ENCODE measurements at places on chromosomes 5 and 9.

DNA sequence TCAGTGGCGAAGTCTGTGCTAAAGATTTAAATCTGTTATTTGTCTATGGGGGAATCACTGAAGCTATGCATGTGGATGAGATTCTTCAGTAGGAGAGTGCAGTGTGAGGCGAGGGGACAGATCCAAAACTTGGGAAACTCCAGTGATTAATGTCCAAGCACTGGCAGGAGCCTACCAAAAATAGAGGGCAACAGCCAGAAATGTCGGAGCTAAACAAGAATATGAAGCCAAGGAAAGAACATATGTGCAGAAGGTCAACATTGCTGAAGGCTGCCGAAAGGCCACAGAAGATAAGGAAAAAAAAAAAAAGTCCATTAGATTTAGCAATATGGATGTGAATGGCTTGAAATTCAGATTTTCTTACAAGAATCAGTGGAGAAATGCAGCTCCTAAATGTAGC, 61.8 kb downstream of the C6 start:
- no peak for DNase-seq

- DNase-seq: no peak
Observed at GRCh38 chr9:135976531-135976930, 15.4 kb upstream of the UBAC1 start.

DNA sequence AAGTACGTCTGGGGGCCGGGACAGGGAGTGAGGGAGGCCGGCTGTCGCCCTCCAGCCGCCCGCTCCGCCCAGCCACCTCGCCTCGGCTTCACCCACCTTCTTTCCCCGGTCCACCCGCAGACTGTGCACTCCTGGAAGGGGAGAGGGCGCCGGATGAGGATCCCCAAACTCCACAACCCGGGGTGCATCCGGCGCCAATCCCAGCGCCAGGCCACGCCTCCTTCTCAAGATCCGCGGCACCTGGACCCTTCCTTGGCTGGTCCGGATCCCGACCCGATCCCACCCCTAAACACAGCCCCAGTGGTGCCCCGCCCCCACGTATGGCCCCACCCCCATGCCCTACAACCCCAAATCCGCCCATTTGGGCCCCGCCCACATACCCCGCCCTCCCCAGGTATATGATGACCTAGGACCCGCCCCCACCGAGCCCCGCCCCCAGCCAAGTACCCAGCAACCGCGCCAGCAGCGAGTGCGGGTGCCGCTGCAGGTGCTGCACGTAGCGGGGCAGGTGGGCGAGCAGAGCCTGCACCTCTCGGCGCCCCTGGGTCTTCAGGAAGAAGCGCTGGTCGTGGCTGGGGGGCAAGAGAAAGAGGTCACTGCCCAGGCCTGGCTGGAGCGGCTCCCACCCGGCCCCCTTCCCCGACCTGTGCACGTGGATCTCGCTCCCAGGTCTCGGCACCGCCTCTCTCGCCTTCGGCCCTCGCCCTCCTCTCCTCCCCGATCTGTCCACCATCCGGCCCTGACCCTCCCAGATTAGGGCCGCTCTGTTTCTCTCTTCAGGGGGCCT, 3.2 kb downstream of the PIP5KL1 start:
- no peak for DNase-seq

DNA sequence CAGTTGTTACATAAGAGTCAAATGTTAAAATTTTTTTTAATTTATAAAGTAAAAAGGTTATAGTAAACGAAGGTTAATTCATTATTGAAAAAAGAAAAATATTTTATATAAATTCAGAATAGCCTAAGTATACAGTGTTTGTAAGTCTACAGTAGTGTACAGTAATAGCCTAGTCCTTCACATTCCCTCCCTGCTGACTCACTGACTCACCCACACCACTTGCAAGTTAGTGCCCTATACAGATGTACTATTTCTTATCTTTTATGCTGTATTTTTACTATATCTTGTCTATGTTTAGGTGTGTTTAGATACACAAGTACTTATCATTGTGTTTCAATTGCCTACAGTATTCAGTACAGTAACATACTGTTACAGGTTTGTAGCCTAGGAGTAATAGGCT, 57.6 kb downstream of the MAMDC2 start:
- no peak for DNase-seq

DNA sequence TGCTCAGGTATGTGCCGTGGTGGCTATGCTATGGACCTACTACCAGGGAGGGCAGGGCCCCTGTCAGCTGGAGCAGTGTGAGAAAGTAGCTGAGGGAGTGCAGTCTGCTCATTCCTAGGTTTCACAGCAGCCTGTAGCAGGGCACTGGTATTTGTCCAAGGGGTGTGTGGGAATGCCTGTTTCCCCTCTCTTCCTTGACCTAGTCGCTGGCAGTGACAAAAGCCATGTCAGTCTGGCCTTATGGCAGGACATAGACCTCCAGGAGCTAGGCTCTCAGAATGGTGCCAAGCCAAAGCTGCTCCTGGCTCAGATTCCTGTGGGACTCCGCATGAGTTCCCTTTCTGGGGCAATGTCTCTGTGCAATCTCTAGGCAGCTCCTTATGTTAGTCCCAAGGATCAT, 253.9 kb upstream of the TYRP1 start:
- DNase-seq: no peak

GRCh38 chr5:107806271-107806670, 135.5 kb upstream of the EFNA5 start:
- no peak for DNase-seq

- no peak for DNase-seq
Observed at GRCh38 chr9:74147906-74148305, 349.2 kb upstream of the RORB start.

DNA sequence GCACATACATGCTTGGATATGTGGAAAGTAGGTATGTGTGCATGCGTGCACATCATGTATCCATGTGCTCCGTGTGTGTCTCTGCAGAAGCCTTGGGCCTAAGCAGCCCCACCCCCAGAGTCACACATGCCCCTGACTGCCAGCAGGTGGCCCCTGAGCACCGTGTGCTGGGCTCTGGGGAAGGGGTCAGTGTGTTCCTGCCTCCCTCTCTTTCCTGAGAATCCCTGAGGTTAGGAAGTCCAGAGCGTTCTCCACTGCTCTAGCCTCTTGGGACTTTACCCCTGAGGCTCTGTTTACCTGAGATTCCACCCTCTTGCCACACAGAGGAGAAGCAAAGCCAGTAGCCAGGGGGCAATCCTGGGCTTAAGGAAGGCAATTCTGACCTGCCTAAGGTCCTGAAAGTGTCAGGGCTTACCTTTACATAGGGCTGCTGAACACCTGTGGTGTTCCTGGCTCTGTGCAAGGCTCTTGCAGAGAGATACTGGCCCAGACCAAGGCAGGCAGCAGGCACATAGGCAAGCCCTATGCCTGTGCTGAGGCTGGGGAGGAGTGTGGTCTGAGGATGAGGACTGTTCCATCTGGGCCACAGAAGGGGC, 207.3 kb downstream of the TMEM38B start:
- DNase-seq: no peak

DNA sequence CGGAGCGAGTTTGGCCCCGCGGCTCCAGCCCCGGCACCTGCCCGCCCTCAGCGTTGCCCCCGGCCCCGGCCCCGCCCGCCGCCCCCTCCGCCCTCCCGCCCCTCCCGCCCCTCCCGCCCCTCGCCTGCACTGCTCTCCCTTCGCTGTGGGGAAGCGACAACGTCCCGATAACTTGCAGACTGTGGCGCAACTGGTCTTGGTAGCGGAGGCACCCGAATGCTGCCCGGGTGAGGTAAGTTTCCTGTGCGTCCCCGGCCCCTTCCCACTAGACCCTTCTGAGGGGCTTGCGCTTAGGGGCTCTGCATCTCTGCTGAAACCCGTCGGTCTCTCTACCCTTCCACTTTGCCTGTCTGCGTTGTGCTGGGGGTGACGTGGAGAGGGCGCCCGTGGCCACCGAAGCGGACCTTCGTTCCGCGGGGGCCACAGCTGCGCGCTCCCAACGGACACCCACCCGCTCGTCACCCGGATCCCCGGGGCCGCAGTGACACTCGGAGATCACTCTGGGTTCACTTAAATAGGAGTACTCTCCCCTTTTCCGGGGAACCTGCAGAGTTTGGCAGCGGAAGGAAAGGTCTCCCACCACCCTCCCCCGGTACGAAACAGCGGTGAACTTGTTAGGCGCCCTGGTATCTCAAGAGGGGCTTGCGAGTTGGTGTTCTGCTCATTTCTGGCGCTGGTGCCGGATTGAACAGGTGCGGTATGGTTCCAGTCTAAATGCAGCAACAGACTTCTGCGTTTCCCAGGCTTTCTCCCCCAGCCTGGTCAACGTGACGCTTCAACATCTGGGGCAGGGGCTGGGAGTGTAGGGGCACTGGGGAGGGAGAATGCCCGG, 707 bp downstream of the PIP5K1B start:
- DNase-seq: no peak

DNA sequence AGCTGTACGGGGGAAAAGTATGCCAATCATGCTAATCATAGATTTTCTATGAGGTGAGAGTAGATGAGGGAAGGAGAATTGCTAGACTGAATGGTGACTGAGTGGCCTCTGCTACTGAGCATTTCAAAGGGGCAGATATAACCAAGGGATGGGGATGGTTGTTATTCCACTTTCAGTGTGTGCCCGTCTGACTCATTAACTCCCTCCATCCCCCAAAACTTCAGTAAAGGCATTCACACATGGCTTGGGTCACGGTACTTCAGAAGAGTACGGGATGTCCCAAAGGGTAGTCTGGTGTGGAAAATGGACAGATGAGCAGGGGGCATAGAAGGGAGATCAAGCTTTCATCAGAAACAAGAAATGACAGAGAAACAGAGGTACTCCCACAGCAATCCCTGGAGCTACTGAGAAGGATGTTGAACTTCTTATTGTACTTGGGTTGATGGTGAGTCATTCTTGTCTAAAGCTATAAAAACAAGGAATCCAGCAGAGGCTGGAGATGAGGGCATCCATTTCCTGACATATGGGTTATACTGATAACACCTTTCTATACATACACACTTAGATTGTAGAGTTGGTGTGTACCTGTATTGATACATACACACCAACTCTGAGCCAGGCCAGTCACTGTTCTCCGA, 8.9 kb upstream of the TLE4 start:
- DNase-seq: no peak

DNA sequence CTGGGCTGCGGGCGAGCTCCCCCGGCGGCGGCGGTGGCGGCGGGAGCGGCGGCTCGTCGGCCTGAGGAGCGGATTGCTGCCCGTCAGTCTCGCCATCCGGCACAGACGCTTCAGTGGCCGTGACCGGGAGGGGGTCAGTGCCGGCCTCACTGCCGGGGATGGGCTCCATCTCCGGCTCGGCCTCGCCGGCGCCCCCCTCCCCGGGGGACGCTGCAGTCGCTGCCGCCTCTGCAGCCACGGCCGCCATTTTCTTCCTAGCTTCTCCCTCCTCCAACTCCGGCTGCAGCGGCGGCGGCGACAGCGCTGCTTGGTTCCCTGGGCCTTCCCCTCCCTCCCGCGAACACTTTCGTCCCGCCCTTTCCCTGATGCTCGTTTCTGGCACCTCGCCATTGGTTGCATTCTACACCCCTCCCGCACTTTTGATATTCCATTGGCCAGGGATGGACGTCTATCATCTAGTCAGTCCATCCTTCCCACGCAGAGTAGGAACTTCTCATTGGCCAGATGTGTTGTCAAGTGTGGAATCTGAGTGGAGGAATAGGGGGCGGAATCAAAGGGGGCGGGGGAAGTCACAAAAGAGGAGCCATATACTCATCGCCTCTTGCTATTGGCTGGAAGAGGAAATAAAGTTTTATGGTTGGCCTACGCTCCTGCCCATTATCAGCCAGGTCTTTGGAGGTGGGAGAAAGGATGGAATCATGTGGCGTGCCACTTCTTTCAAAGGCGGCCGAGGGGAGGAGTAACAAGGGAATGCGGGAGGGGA, at the start of gene PWWP2A:
Gene PWWP2A, minus strand, starts transcription at position 309 of the 763 bp plus-strand sequence. Its CDS starts 62 bp downstream, at position 247.
- peak; percentile 100 for DNase-seq

DNA sequence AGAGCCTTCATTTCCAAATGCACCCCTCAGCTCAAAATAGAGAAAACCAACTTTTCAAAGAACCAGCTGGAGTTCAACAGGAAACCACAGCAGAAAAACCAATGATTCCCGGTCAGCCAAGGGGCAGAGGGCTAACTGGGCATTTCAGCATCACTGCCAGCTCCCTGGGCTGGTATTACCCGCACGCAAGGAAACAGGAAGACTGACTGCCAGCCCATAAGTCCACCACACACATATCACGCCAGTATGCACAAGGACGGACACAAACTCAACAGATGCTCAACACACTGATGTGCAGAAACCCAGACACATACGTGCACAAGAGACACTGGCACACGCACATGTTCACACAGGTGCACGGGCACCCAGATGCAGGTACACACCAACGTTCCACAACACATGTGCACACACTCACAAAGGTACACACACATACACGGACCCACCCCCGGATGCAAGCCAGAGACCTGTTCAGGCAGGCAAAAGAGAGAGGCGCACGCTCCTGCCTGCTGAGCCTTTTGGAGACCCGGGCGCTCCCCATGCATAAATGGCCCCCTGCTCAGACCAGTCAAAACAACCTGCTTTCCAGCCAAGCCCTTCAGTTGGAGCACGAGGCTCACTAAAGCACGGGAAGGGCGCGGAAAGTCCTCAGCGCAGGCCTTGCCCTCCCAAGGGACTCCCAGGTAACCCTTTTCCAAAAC, 2.1 kb downstream of the ADAMTS2 start:
- DNase-seq: no peak

GRCh38 chr5:139851558-139851957, 56.0 kb downstream of the PSD2 start:
- no peak for DNase-seq

GRCh38 chr5:17203329-17204132, 13.9 kb upstream of the BASP1 start:
- peak; percentile 67 for DNase-seq

DNA sequence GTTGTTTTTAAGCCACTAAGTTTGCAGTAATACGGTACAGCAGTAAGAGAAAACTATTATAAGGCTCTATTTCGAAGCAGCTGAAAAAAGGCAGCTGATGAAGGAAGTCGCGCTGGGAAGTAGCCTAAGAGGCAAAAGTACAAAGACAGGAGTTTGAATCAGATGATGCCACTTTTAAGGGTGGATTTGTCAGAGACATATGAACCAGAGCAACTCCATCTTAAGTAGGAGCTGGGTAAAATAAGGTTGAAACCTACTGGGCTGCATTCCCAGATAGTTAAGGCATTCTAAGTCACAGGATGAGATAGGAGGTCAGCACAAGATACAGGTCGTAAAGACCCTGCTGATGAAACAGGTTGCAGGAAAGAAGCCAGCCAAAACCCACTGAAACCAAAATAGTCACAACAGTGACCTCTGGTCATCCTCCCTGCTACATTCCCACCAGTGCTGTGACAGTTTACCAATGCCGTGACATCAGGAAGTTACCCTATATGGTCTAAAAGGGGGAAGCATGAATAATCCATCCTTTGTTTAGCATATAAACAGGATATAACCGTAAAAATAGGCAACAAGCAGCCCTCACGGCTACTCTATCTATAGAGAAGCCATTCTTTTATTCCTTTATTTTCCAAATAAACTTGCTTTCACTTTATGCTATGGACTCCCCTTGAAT, 91.8 kb upstream of the PRSS3 start:
- DNase-seq: no peak
